ENCODE measurements at places on chromosomes 13 and 19.

- no peak for DNase-seq
Measured at GRCh38 chr19:36113894-36114720, 568 bp downstream of the POLR2I start.

DNA sequence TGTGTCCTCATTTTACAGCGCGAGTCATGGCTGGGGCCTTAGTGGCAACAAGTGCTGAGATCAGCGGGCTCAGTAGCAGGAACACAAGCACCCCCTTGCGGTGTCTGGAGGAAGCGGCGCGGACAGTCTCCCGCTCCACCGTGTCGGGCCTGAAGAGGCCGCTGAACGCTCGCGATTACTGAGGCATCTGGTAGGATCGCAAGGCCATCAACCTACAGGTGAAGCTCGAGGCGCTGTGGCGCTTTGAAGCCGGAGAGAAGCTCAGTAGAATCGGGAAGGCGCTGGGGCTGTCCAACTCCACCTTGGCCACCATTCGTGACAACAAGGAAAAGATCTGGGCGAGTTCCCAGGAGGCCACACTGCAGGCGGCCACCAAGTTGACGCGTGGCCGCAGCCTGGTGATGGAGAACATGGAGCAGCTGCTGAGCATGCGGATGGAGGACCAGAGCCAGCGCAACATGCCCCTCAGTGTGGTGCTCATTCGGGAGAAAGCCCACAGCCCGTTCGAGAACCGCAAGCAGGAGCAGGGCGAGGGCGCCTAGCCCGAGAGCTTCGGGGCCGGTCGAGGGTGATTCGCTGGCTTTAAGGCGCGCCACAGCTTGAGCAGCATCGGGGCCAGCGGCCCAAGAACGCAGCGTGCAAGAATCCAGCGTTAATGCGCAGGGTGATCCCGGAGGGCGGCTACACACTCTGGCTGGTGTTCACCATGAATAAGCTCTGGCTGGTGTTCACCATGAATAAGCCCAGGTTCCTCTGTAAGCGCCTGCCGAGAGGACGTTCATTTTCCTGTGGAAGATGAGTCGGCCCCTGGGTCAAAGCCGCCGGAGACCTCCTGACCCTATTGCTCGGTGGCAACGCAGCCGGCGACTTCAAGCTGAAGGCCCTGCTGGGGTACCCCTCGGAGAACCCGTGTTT is 8.3 kb upstream of the MZF1 start:
- DNase-seq = peak; percentile 98

GRCh38 chr13:39263033-39263432 is 224.8 kb downstream of the NHLRC3 start:
- peak; percentile 51 for DNase-seq

DNA sequence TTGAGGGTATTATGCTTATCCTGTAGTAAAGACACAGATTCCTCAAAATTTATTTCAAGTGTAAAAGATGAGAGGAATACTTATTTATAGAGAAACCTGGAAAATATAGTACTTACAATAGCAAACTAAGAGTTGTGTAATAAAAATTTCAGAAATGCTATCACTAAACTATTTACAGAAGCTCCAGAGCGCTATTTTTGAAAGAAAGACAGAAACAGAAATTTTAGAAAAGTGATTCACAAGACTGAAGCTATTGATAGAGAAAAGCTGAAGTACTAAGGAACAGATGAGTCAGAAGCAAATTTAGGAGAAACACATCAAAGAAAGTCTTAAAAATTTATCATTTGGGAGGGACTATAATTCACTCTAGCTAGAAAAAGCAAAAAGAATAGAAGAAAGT is 1174.2 kb downstream of the DIAPH3 start:
- DNase-seq = no peak

- DNase-seq = no peak
Measured at GRCh38 chr13:53020764-53021335, 7.8 kb upstream of the OLFM4 start.

GRCh38 chr13:34577051-34577450 is 365.0 kb upstream of the NBEA start:
- DNase-seq = no peak

GRCh38 chr13:79457390-79457789 is 23.6 kb upstream of the NDFIP2 start:
- DNase-seq = no peak

Data from inflammatory macrophage treated with lipopolysaccharide for 1 hour (primary cell).